ENCODE measurements at places on chromosomes 12 and 14.

DNA sequence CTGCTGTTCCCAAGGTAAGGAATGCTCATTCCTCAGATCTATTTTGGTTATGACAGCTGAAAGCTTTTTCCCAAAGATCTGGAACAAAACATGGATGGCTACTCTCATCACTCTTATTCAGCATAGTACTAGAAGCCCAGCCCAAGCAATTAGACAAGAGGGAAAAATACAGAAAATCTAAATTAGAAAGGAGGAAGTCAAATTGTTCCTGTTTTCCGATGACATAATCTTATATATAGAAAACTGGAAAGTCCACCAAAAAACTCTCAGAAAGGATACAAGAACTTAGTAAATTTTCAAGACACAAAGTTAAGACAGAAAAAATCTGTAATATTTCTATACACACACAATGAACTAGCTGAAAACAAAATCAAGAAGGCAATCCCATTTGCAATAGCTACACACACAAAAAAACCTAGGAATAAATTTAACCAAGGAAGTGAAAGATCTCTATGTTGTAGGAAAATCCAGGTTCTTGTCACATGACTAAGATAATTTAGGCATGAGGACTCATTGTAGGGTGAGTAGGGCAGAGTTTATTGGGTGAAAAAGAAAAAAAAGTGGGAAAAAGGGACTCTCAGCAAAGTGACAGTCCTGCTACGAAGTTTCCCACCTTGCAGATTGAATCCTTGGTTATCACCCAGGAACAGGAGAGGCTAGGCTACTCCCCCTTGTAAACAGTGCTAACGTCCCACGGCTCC lies 28.6 kb upstream of the KLRB1 start:
- no peak for DNase-seq

- DNase-seq, result no peak
Observed at GRCh38 chr12:2057795-2058408, 5.1 kb downstream of the CACNA1C start.

DNA sequence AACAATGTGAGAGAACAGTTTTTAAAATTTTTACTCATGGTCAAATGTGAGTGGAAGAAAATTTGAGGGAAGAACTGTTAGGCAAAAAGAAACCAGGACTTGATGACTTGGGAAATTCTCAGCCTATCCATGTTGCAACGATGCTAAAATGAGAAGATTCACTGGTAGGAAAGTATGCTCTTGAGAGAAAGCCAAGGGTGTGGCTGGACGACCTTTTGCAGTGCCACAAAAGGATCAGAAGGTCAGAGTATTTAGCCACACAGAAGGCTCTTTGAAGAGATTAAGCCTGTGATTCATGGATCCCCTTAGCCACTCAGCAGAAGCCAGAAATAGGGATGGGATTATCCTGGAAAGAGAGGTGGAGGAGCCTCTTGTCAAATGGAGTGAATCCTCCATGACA lies 336.8 kb downstream of the LRIG3 start:
- peak; percentile 61 for DNase-seq

- DNase-seq, result peak; percentile 29
Observed at GRCh38 chr12:57632073-57632957, 686 bp downstream of the B4GALNT1 start.

GRCh38 chr12:9940375-9940774 lies 8.2 kb upstream of the CLEC2A start:
- DNase-seq, result peak; percentile 13

DNA sequence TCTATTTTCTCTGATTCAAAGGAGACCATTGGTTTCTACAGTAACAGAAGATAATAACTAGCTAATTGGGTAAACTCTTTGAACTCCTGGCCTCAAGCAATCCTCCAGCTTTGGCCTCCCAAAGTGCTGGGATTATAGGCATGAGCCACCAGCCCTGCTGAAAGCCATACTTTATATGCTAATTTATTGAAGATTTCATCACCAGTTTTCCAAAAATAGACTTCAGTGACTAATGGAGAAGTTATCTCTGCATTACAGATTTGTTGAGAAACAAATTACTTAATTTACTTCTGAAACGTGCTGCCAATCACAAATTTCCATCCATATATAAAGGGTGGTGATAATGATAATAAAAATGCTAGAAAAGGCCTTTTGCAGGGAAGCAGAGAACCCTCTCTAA lies 1758.1 kb upstream of the SEL1L start:
- DNase-seq, result no peak

GRCh38 chr12:88144546-88145468 lies 2.7 kb downstream of the TMTC3 start:
- no peak for DNase-seq

- peak; percentile 60 for DNase-seq
Observed at GRCh38 chr14:56189307-56189706, 71.1 kb downstream of the PELI2 start.

GRCh38 chr14:74618078-74618952 lies 6.3 kb upstream of the LTBP2 start:
- DNase-seq, result peak; percentile 74

GRCh38 chr12:23687947-23688346 lies 261.5 kb downstream of the SOX5 start:
- DNase-seq, result no peak

Data from cardiac fibroblast (primary cell).